AG04449 (cell line): ENCODE measurements at places on chromosomes 7 and 10.

GRCh38 chr10:101616415-101617101 is 28.4 kb downstream of the DPCD start:
- DNase-seq: no peak

DNA sequence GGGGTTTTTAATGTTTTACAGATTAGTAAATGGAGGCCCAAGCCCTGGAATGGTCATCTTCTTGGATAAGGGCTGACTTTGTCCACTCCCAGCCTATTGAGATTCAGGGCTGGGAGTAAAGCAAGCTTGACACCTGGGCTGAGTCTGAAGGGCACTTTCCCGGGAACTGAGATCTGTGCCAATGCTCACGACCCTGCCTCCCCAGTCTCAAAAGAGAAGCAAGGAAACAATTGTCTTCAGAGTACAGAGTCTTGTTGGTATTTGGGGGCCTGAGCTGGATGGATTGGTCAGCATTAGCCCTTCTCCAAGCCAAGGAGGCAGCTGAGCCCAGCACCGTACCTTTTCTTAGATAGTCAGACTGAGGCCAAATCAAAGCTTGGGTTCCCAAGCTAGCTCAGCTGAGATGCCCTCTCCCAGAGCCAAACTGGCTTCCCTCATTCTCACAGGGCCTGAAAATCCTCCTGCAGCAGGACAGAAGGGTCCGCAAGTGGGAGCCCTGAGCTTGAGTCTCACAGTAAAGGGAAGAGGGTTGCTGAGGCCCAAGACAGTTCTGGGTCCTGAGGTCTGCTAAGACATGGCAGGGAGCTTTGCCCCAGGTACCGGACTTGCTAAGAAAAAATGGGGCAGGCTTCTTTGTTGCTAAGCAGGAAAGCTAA is 3.7 kb downstream of the DDIT4 start:
- no peak for DNase-seq

- DNase-seq: no peak
Measured at GRCh38 chr7:41054960-41055661, 647.8 kb downstream of the INHBA start.

DNA sequence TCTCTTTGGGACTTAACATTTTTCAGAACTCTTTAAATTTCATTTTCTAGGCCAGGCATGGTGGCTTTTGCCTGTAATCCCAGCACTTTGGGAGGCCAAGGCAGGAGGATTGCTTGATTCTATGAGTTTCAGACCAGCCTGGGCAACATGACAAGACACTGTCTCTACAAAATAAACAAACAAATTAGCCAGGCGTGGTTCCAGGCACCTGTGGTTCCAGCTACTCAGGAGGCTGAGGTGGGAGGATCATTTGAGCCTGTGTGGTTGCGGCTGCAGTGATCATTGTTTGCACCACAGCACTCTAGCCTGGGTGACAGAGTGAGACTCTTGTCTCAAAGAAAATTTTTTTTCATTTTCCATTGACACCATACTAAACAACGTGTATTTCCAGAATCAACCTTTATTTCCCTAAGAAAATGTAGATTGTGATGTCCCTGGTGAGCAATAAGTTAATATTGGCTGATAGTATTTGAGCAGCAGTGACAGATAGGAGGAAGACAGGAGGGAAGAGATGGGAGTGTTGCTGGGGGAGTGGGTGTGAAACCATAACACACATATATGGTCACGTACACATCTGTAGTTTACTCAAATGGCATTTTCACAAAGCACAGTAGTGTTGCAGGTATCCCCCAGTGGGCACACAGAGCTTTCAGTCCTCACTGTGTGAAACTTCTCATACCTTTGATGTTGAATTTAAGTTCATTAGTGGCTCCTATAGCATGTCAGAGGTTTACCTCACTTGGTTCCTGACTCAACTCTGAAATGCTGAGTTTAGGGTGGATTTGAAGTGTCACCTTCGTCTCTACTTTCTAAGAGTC is 205.6 kb downstream of the AUTS2 start:
- DNase-seq: no peak
